ENCODE measurements at places on chromosomes 12 and 14.

DNA sequence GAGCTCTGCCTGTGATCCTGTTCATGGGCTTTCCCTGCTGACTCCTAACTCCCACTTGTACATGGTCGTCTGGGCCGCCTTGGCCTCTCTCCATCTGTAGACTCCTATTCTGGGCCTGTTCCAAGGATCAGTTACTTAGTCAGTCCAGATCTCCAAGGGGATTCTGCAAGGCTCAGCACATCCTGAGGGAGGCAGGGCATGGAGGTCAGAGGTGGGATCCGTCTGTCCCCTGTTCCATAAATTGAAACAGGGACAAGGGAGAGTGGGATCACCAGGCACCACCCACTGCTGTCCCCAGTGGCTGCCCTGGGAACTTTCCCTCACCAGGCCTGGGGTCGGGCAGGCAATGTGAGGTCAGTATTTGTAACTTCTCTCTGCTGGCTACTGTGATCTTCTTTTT, 43.5 kb downstream of the KCTD10 start:
- no peak for DNase-seq

DNA sequence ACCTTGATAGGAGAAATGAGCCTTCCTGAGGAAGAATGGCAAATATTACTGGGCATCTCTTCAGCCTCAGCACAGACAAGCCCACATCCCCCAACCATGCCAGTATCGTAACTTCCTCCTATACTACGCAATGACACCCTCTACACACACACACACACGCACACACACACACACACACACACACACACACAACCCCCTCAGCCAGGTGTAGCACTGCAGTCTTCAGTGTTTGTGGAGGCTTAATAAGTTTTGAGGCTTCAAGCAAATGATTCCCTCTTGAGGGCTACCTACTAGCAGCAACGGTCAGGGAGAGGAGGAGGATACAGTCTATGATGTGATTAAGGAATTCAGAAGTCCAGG, 1.6 kb downstream of the DGKA start:
- DNase-seq: no peak

DNA sequence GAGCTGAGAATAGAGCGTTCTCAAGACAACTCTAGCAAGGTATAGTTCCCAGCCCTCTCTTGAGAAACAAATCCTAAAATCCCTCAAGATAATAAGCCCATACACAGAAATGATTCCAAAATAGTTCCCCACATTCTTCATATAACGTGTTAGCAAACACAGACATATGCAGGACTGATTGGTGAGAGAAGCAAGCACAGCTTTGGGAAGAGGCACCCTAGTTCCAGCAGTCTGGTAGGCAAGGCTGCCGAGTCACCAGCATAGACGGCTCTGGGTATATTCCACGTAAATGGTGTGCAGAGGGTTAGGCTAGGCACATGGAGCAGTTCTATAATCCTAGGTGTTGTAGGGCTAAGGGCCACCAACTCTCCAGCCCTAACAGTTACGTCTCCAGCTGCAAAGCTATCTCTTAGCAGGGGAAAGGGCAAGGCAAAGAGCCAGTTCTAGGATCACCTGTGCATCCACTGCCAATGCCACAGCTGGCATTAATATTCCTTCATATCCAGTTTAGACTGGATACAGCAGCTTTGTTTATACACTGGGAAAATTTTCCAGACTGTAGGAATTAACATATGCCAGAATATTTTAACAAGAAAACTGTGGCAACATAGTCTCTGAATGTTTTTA, 52.9 kb downstream of the SH2B3 start:
- DNase-seq: no peak

- DNase-seq: no peak
Observed at GRCh38 chr14:89212386-89213235, 204.4 kb downstream of the FOXN3 start.

DNA sequence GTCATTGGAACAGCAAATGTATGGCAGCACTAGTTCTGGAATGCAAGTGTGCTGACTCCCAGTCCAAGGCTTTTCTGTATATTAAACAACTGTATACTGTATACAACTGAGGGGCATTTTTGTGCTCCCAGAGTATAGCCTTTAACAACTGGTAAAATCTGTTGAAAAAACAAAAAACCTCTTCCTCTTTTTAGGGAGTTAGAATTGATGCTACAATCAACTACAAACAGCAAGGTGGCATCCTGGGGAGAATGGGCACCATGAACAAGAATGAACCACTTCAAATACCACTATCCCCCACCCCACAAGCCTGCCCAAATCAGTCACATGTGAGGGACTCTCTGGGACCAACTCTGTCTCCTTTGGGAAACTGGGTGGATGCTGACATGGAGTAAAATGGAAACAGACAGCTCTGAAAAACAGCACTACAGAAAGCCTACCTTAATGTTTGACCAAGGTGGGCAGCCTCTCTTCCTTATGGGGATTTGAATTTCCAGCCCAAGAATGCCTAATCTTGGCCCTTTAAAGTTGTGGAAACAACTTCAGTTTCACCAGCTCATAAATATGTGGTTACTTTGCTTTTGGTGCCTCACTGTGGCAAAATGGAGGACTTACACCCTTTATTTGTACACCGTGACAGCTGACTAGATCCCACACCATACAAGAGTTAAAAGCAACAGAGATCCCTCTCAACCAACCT, 7.5 kb downstream of the VTI1B start:
- DNase-seq: no peak

- no peak for DNase-seq
Observed at GRCh38 chr14:96126783-96127271, 77.8 kb upstream of the BDKRB2 start.

DNA sequence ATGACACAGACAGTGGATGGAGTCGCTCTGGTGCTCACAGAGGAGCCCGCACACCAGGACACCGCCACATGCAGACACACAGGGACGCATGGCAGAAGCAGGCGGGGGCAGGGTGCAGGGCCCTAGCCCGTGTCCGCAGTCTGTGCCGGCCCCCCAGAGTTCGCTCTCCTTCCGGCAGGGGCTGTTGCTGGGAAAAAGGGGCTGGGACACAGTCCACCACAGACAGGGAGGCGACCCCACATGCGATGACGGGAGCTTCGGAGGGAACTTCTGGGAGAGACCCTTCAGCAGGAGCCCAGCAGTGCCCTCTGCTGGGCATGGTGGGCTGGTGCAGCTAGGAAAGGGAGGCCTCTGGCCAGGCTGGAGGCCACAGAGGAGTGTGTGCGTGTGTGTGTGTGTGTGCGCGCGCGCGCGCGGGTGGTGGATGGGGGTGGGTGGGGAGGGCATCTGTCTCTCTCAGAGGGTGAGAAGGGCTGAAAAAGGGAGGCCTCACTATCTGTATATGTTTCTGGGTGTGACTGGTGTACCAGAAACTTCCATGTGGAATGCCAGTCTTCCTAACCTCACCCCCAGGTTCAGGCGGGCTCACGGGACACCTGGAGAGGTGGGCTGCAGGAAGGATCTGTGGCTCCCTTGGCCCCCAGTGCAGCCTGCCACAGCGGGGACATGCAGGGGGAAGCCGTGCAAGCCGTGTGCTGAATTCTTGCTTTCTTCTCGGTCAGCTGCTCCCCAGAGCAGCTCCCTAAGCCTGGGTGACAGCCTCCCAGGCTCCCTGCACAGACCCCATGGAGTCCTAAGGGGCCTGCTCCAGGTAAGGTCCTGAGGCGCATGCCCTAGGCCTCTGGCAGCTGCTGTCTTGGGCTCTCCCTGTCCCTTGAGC, 60.7 kb downstream of the PLEKHG3 start:
- DNase-seq: peak; percentile 61

DNA sequence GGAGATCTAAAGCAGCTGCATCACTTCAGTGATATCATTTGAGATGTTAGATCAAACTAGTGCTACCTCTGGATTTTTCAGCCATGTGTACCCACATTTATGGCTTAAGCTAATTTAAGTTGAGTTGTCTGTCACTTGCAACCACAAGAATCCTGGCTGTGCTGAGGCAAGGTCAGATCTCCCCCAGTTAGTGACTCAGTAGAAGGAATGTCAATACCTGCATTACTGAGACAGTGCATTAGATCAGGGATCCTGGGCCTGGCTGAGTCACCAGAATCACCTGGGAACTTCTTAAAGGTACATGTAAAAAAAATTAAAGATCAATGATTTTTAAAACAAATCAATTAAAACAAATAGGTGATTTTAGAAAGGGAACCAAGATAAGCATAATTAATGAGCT, 84.6 kb upstream of the GRIN2B start:
- DNase-seq: no peak

- DNase-seq: no peak
Observed at GRCh38 chr14:22850944-22851764, 14.8 kb downstream of the MMP14 start.

- DNase-seq: no peak
Observed at GRCh38 chr12:132162508-132163031, 18.3 kb downstream of the NOC4L start.

- no peak for DNase-seq
Observed at GRCh38 chr14:31902002-31902401, 175.1 kb upstream of the ARHGAP5 start.

GRCh38 chr14:76053572-76054355, 68.2 kb downstream of the IFT43 start:
- no peak for DNase-seq

DNA sequence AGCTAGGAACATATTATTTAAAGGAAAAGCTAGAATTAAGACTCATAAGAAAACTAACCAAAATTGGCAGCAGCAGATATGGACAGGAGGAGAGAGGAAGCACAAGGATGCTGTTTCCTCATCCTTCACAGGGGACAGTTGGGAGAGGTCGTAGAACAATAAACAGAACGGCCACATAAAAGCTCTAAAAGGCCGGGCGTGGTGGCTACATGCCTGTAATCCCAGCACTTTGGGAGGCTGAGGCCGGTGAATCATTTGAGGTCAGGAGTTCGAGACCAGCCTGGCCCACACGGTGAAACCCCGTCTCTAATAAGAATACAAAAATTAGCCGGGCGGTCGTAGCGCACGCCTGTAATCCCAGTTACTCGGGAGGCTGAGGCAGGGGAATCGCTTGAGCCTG, 10.5 kb downstream of the TCL1B start:
- DNase-seq: peak; percentile 33

DNA sequence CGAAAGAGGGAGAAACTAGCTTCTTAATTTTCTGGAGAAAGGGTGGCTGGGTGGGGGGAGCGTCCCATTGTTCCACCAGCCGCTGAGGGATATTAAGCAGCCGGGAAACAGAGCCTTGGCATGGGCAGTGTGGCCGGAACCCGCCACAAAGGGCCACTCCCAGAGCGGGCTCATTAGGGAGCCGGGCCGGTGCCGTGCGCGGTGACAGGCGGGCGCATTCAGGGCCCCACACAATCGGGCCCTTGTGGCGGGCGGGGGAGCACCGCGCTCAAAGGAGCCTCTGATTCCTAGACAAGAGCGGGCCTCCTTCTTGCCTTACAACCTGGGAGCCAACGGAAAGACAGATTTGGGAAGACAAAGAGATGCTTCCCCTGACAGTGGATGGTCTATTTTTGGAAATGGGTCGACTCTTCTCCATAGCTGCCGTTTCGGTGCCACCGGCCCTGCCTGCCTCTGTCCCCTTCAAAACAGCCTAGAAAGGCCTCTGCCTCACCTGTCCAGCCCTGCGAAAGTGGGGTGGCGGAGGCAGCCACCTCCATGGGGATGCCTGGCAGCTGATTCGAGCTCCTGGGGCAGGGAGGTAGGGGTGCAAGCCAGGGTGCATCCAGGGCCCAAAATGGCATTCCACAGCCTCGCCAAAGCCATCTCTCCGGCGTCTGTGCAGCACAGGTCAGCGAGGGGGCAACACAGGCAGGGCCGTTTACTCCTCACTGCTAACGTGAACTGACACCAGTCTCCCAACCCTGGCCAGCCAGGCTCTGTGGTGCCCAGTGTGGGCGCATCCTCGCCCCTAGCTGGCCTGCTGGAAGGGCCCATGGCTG, 10.9 kb downstream of the CCDC85C start:
- DNase-seq: no peak

DNA sequence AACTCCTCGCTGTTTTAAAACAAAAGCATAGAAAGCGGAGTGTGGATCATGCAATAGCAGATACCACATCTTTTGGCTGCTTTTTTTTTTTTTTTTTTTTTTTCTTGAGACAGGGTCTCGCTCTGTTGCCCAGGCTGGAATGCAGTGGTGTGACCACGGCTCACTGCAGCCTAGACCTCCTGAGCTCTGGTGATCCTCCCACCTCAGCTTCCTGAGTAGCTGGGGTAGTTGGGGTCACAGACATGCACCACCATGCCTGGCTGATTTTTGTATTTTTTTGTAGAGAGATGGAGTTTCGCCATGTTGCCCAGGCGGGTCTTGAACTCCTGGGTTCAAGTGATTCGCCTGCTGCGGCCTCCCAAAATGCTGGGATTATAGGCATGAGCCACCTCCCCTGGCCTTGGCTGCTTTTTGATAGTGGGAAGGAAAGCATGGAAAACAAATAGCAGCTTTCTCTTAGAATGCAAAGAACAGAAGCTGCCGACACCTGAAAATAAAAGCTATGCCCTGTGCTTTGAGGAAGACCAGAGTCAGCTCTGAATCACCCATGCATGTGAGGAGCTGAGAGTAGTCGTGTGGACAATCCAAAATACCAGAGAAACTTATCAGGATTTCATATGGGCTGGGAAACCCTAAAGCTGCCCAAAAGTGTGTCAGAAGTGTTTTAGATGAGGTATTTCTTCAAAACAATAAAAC, 3.6 kb upstream of the ELK3 start:
- no peak for DNase-seq

DNA sequence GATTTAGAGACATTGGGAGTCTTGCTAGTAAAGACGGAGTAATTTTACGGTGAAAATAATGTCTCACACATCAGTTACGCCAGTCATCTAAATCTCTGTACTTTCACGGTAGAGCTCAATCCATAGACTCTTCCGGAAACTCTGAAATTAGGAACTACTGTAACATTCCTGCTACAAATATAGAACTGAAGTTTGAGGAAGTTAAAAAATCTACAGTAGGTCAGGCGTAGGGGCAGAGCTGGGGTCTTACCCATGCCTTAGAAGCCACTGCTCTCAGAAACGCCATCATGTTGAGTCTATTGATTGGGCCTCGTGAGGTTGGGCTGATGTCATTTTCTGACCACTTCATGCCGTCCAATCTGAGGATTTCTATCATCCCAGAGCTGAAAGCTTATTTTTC, 1029.8 kb upstream of the TMEM132C start:
- no peak for DNase-seq

DNA sequence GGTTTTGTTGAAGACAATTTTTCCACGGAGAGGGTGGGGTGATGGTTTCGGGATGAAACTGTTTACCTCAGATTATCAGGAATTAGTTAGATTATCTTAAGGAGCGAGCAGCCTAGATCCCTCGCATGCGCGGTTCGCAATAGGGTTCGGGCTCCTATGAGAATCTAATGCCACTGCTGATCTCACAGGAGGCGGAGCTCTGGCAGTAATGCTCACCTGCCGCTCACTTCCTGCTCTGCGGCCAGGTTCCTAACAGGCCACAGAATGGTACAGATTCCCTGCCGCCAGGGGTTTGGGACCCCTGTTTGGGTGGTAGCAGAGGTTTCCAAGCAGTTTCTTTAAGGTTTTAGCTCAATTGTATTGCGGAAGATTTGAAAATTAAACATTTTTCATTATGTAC, 439.8 kb upstream of the OR4E1 start:
- no peak for DNase-seq

- DNase-seq: no peak
Observed at GRCh38 chr14:102671410-102671809, 79.0 kb downstream of the RCOR1 start.

DNA sequence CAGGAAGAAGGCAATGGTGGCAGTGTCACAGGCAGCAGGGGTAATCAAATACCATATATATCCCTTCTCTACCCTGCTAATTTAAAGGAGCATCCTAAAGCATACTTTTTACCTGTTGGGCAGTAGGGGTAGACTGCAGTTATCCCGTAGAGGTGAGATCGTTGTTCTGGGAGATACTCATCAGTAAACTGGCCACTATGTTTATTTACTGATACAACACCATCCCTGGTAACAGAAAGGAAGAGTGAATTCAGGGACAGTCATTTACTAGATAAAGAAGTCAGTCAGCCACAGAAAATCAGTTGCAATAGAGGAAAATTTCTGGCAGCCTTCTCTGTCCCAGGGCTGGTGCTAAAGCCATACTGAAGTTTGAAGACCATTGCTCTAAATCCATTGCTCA, 16.3 kb downstream of the RTRAF start:
- DNase-seq: no peak

Data from H1 (cell line).